Smooth muscle cell of the pulmonary artery (primary cell): ENCODE measurements at places on chromosomes 5 and 9. TPM values are rescaled to one million over a fixed set of nuclear protein-coding genes. Genes with fewer than 3 reads are reported as not detected.

CARD9 gene
- 0.85 and 3.1 TPM in 2 replicates for total RNA-seq

IFNK gene
- total RNA-seq: not detected in 2 replicates

KCNT1 gene
- not detected in 2 replicates for total RNA-seq

IFNA14 gene
- not detected in 2 replicates for total RNA-seq

BTNL3 gene
- total RNA-seq: not detected in 2 replicates

INSL4 gene
- total RNA-seq: not detected in 2 replicates

ANKRD33B gene
- total RNA-seq: 2.0 and 5.5 TPM in 2 replicates

PCDHA1 gene
- 0.20 TPM in 1 of 2 replicates, not detected in the other for total RNA-seq

STING1 gene
- 58.8 and 76.5 TPM in 2 replicates for total RNA-seq

PDE6A gene
- total RNA-seq: not detected in 2 replicates

RGS7BP gene
- total RNA-seq: 6.1 and 6.2 TPM in 2 replicates

ADAMTS19 gene
- 0.03 and 0.33 TPM in 2 replicates for total RNA-seq

NSG2 gene
- not detected in 2 replicates for total RNA-seq

BAG1 gene
- 15.5 and 22.3 TPM in 2 replicates for total RNA-seq

SPINK5 gene
- not detected in 2 replicates for total RNA-seq
